ENCODE measurements at places on chromosomes 3 and 15.
A peak's percentile ranks its signal among the peaks of the same experiment; 100 is the strongest.

- DNase-seq, result no peak
Measured at GRCh38 chr3:396293-396692, 199.7 kb downstream of the CHL1 start.

- no peak for DNase-seq
Measured at GRCh38 chr15:98127586-98127985, 167.1 kb downstream of the ARRDC4 start.

DNA sequence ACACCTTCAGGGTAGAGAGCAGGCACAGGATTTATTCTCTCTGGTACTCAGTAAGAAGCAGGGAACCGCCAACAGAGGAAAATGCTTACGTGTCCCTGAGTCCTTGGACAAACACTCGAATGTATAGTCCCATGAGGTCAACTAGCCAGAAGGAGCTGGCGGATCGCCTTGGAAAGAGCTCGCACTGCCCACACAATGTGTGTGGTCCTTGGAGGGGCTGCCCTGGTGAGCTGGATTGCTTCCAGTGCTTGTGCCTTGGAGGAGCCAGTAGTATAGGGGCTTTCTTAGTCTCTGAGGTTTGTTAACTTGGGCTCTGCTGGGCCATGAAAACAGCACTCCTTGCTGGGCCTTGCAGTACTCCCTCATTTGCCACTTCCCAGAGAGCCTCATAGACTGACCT, 40.7 kb upstream of the VILL start:
- no peak for DNase-seq

DNA sequence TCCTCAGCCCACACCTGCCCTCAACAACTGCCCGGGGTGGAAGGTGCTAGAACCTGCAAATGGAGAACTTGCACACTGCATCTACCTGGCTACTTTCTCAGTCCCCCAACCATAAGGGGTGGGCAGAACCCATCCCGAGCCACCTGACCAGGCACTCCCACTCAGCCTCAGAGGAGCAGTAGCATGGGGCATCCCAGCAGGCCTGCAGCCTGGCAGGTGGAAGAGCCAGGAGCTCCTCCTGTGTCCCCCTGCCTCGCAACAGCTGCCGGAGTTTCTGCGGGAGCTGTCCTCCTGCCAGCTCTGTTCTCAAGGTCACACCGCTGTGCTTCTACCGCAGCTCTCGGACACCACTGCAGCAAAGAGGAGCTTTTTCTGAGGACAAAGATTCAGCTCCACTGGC, 27.5 kb downstream of the RAB6B start:
- no peak for DNase-seq

DNA sequence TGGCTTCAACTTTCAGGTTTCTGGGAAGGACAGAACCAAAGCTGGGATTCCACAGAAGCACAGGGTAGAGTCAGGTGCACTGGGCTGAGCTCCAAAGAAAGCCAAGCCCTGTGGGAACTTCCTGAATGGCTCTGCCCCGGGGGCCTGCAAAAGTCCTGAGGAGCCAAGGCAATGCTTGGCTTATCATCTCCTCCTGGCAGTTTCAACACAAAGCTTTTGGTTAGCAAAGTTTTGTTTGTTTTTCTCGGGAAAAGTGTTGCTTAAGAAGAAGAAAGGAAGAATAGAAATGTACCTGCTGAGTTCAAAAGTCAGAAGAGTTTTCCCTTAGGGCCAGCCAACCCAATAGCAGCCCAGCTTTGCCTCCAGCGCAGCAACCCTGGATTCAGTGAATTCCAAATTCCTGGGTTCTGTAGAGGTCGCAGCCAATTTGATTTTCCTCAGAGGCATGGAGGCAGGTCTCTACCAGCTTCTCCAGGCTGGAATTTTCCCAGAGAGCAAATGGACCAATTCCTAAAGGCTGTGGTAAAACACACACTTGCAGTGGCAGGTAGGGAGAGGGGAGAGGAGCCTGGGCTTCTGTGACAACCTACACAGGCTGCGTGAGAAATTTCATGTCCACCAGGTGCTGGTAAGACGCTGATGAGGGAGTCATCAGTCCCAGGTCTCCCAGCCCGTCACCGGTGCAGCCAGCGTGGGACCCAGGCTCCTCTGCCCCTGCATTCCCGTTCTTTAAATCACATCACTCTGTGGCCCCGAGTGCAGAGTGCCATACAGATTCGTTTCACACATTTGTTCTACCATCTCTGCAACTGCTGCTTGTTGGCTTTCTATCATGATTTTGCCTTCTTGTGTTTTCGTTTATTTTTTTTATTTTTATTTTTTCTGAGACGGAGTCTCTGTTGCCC, 54.3 kb upstream of the SNRPA1 start:
- DNase-seq, result no peak

GRCh38 chr3:108757404-108757982, at the start of gene RETNLB:
RETNLB (minus strand) TSS chr3:108757410; CDS start chr3:108757185, 225 bp downstream.
- DNase-seq, result peak; percentile 99

DNA sequence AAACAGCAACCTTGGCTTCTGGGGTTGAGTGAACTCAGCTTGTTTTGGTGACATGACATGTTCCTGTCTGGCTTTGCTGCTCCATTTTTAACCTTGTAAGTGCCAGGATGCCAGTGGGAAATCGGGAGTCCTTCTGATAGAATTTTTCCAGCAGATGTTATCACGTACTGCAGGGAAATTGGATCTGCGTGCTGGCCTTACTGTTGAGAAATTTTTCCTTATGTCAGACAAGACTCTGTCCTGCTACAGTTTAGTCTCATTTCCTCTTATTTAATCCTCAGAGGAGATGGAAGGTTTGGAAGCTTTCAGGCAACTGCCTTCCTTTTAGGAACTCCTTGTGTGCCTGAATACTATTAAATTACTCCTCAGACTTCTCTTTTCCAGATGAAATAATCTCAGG, 80.6 kb downstream of the PGPEP1L start:
- DNase-seq, result no peak

GRCh38 chr3:65993134-65993900, 45.4 kb downstream of the MAGI1 start:
- no peak for DNase-seq

DNA sequence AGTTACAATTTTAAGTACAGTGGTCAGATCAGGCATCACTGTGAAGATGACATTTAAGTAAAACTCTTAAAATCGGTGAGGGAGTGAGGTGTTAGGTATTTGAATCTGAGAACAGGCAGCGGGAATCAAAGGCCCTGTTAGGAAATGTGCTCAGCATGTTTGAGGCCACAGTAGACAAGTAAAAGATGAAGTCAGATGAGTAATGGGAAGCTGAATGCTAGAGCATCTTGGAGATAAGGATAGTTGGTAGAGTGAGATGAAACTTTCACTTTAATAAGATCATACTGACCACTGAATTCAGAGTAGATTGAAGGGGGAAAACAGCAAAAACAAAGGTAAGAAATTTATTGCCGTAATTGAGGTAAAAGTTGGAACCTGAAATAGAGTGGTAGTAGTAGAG, 61.6 kb downstream of the DCBLD2 start:
- DNase-seq, result no peak

DNA sequence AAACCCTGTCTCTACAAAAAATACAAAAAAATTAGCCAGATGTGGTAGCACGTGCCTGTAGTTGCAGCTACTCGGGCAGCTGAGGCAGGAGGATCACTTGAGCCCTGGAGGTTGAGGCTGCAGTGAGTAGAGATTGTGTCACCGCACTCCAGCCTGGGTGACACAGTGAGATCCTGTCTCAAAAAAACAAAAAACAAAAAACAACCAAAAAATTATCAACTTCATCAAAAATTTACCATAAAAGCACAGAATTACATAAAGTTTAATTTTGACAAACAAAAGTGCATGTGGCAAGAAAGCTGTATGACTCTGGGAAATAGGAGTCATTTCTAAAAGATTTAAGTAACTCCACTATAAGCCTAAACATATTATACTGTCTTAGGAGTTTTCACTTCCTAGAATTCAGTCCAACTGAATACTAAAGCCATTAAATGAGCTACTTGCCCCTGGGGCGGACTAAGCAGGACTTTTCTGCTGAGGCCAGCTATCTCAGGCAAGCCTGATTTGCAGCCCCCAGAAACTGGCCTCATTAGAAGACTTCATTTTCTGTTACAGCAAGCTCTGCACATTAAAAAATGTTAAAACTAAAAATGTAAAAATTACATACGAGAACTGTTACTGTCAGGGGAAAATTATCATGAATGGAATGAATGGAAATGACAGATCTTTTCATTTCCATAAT, 23.0 kb downstream of the HSPBAP1 start:
- DNase-seq, result no peak

- DNase-seq, result peak; percentile 56
Measured at GRCh38 chr15:31241888-31242522, 84.6 kb upstream of the KLF13 start.

- DNase-seq, result no peak
Measured at GRCh38 chr15:101112336-101113113, 139.3 kb downstream of the CHSY1 start.

GRCh38 chr15:39539466-39539865, 41.4 kb upstream of the THBS1 start:
- no peak for DNase-seq

- no peak for DNase-seq
Measured at GRCh38 chr3:23816721-23817120, 11.0 kb downstream of the UBE2E1 start.

DNA sequence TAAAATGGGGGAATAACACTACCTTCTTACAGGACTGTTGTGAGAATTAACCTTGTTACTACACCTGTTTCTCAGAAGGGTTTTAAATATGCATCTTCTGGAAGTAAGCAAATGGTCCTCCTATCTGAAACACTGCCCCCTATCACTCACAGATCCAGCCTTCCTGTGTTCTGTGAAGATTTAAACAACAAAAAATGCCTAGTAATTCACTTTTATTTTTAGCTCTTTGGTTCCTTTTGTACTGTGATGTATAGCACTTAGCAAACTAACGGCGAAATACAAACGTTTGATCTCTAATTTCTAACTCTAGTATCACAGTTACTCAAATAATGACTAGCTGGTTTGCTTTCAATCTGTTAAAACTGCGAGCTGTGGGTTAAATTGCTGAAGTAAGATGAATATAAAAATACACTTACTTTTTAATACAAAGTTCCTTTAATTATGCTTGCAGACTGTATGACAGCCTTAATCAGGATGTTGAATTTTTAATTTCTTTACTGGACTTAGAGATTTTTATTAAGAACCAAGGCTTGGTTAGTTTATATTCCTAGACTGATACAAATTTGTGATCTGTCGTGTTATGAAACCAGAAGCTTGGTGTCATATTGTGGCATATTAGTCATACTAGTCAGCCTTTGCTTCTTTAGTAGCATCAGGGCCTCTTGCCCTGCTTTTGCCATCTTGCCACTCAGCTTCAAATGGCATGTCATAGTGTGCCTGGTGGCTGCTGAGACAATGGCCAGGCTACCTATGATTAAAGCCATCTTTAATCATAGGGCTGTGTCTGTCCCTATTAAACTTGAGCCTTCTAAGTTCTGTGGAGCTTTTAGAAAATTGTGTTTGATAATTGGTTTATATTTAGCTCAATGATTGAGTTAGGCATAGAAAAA, 9.2 kb downstream of the EIF3J start:
- no peak for DNase-seq

- DNase-seq, result no peak
Measured at GRCh38 chr15:101026656-101027272, 107.6 kb downstream of the LRRK1 start.

- no peak for DNase-seq
Measured at GRCh38 chr3:117837391-117837790, 1127.8 kb downstream of the TUSC7 start.

- peak; percentile 69 for DNase-seq
Measured at GRCh38 chr3:138479438-138479863, 45.0 kb downstream of the ESYT3 start.

- DNase-seq, result no peak
Measured at GRCh38 chr15:59208613-59209249, 2.1 kb downstream of the LDHAL6B start.

DNA sequence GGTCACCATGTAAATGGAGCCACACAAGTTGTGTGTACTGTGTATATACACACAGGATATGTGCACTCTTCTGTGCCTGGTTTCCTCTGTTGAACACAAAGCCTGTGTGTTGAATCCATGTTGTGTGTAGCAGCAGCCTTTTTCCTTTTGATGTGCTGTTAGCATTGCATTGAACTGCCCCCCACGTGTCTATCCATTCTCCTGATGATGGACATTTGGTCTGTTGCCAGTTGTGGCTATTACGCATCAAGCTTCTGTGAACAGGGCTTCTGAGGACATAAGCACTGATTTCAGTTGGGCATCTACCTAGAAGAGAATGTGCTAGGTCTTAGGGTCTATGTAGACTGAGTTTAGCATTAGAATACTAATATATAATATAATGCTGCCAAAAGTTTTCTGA, 77.4 kb downstream of the LSM3 start:
- DNase-seq, result no peak

DNA sequence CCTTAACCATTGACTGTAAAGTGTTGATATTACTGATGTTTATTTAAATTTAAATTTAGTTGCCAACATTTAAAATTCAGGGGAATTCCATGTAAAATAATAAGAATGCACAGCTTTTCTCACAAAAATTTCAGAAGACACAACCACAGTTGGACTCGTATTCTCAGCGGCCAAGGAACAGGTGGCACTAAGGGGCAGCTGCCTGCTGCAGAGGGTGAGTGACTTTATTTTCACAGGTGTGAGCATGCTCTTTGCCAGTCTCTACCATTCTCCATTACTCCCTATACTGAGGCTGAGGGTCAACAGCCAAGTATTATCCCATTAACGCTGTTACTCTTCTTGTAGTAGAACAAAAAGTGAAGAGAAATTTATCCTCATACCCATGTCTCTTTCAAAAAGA, 92.1 kb upstream of the GADL1 start:
- DNase-seq, result no peak

GRCh38 chr3:74844428-74844827, 230.0 kb upstream of the CNTN3 start:
- no peak for DNase-seq

DNA sequence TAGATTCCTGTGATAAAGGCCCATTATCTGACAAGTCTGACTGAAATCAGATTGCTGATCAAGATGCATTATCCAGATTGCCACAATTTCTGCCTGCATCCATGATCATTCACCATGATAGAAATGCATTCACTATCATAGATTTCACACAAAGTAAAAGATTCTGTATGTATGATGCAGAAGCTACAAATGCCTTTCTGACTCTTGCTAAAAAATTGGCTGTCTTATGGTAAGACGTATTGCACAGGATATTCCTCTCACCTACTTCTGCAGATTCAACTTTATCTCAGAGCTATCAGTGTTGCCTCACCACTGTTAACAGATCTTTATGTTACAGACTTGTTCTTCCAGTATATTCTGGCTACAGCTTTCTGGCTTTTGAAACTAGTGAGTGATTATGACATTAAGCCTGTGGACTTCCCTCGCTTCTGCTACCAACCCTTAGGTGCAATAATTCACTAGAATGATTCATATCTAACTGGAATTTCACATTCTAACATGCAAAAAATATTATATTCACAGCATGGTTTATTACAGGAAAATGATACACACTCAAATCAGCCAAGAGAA, 955.3 kb downstream of the EPHA3 start:
- no peak for DNase-seq

GRCh38 chr3:64264501-64265109, 39.3 kb upstream of the PRICKLE2 start:
- no peak for DNase-seq
